PC-3 (cell line): ENCODE measurements at places on chromosomes 1 and 21. TPM values are rescaled to one million over a fixed set of nuclear protein-coding genes. Genes with fewer than 3 reads are reported as not detected.
A peak's percentile ranks its signal among the peaks of the same experiment; 100 is the strongest.

TMEM53 gene
- total RNA-seq = 9.3 and 12.0 TPM in 2 replicates

COL11A1 gene
- total RNA-seq = not detected in 2 replicates

CCDC190 gene
- 0.62 TPM in 1 of 2 replicates, not detected in the other for total RNA-seq

CFAP141 gene
- not detected in 2 replicates for total RNA-seq

ZNF648 gene
- total RNA-seq = not detected in 2 replicates

KCNC4 gene
- total RNA-seq = 1.6 and 3.6 TPM in 2 replicates

AKR7A3 gene
- 0.40 and 1.2 TPM in 2 replicates for total RNA-seq

FUBP1 gene
- total RNA-seq = 81.5 and 93.4 TPM in 2 replicates

PLEKHA6 gene
- 53.8 and 64.3 TPM in 2 replicates for total RNA-seq

DNA sequence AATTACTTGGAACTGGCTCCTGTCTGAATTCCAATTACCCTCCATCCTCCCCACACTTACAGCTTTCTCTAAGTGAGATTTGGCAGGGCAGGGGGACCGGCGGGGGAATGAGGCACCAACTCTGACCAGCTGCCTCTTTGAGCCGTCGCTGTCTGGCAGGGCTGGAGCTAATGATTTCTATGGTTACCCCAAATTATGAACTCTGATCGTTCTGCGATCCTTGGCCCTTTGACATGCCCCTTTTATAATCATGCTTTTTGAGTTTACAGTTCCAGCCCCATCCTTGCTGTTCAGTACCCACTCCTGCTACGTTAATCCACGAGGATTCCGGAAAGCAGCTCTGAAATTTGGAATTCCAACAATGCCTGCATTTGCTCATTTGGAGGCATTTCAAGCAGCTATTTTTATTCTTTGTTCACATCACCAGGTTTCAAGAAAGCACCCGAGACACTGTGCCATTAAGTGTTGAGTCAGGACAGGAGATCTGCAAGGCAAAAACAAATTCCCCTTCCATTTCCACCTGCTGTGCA, 54.6 kb upstream of the LBR start:
- H3K4me3 ChIP-seq = no peak overlapping the region
- H3K27ac ChIP-seq = no peak overlapping the region
- no peaks in the 10 kb centered on the region for H3K36me3 ChIP-seq
- H3K27me3 ChIP-seq = no peaks in the 10 kb centered on the region
- DNase-seq = no peak
- H3K4me1 ChIP-seq = no peaks in the 10 kb centered on the region

DNA sequence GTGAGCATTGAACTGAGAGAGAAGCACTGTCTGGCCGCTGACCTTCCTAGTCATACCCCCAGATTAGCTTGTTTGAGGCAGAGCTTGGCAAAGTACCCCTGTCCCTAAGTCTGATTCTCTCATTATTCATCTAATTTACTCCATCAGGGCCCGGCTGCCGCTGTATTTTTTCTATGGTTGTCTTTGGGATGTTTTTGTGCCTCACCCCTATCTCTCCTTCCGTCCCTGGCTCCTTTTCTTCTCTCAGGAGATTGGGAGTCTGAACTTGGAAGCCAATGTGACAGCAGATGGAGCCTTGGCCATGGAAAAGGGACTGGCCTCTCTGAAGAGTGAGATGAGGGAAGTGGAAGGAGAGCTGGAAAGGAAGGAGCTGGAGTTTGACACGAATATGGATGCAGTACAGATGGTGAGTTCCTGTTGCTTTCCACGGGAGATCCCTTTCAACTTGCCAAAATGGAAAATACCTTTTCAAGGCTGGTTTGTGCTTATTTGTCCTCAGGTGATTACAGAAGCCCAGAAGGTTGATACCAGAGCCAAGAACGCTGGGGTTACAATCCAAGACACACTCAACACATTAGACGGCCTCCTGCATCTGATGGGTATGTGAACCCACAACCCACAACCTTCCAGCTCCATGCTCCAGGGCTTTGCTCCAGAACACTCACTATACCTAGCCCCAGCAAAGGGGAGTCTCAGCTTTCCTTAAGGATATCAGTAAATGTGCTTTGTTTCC, 53.9 kb downstream of the LAMC2 start:
- H3K27me3 ChIP-seq = no peaks in the 10 kb centered on the region
- peaks cover 10% of the 10 kb centered on the region for H3K4me1 ChIP-seq
- no peak overlapping the region for H3K4me3 ChIP-seq
- no peak for DNase-seq
- no peak overlapping the region for H3K27ac ChIP-seq

DNA sequence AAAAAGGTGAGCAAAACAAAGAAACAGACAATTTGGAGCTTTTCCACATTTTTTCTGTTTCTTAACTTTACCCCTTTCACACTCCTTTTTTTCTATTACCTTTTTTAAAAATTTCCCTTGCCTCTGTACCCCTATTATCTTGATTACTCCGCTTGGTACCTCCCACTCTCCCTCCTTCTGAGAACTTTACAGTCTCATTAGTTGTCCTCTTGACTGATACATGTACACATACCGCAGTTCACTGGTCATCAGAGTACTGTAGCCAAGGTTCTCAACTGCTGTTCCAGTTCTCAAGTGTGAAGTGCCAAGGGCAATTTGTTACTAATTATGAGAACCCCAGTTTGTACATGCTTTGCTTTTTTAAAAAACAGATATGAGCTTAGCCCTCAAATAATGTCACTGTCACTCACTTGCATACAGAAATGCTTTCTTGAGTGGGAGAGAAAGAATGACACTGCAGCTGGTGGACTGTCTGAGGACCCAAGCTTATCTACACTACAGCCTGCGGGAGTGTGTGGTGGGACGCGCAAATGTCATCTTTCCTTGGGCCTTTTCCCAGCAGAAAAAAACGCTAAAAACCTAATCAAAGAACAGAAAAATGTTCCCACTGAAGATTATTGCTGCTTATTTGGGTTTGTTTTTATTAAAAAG, 160.8 kb downstream of the DISP1 start:
- DNase-seq = no peak
- peaks cover 20% of the 10 kb centered on the region for H3K4me1 ChIP-seq
- no peaks in the 10 kb centered on the region for H3K27me3 ChIP-seq
- no peaks in the 10 kb centered on the region for H3K36me3 ChIP-seq

DNA sequence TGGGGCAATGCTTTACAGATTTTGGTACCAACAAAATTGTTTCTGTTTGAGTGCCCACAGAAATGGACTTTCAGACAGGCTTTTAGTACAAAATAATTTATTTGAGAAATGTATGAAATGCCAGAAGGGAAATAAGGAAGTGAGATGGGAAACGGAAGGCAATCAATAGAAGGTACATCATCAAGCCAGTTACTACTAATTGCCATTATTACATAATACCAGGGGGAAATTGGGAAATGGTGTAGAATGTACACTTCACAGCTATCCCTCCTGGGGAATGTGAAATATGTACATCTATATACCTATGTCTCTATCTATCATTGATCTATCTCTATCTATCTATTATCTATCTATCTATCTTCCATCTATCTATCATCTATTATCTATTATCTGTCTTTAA, 264.6 kb upstream of the B3GALT2 start:
- H3K4me3 ChIP-seq = no peak overlapping the region
- H3K4me1 ChIP-seq = no peaks in the 10 kb centered on the region
- no peak overlapping the region for H3K27ac ChIP-seq
- DNase-seq = no peak
- H3K36me3 ChIP-seq = no peaks in the 10 kb centered on the region
- H3K27me3 ChIP-seq = no peaks in the 10 kb centered on the region

DNA sequence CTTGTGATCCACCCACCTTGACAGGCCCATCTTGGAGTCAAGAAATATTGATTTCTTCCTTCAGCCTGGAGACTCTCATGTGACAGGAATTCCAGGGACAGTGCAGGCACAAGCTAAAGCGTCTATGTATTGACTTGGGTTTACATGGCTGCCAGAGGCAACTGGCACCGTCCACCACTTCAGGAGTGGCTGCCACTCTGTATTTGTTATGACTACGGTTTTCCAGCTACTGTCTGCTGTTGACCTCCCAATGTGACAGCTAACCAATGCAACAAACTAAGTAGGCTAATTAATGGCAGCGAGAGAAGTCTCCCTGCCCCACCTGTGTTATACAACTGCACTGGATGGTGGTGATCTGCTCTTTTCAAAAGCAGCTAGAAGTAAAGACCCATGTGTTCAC, 56.9 kb downstream of the CD58 start:
- peak overlapping the region; percentile 98 for H3K27ac ChIP-seq
- peaks cover 46% of the 10 kb centered on the region for H3K4me1 ChIP-seq
- no peak for DNase-seq
- H3K4me3 ChIP-seq = no peak overlapping the region

DNA sequence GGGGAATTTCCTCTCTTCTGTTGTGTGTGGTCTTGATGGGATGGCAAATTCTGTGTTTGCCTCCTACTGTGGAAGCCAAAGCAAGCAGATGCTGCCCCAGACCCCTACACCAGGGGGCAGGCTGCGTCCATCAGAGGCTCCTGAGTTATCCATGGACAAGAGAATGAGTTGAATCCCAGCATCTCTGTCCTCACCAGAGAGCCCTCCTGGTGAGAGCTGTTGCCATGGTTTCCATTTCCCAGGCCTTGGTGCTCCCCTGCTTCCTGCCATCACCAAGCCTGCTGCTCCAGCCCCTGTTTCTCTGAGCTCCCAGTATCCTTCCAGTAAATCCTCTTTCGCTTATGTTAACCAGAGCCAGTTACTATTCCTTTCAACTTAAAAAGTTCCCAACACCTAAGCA, 20.4 kb upstream of the GNG12 start:
- no peak overlapping the region for H3K4me3 ChIP-seq
- H3K27ac ChIP-seq = no peak overlapping the region
- no peaks in the 10 kb centered on the region for H3K36me3 ChIP-seq
- peak; percentile 85 for DNase-seq

GRCh38 chr1:18217398-18218043, 109.9 kb downstream of the IGSF21 start:
- H3K4me1 ChIP-seq = no peaks in the 10 kb centered on the region
- no peaks in the 10 kb centered on the region for H3K36me3 ChIP-seq
- H3K4me3 ChIP-seq = no peak overlapping the region
- H3K27me3 ChIP-seq = peaks cover 16% of the 10 kb centered on the region
- DNase-seq = peak; percentile 39

DNA sequence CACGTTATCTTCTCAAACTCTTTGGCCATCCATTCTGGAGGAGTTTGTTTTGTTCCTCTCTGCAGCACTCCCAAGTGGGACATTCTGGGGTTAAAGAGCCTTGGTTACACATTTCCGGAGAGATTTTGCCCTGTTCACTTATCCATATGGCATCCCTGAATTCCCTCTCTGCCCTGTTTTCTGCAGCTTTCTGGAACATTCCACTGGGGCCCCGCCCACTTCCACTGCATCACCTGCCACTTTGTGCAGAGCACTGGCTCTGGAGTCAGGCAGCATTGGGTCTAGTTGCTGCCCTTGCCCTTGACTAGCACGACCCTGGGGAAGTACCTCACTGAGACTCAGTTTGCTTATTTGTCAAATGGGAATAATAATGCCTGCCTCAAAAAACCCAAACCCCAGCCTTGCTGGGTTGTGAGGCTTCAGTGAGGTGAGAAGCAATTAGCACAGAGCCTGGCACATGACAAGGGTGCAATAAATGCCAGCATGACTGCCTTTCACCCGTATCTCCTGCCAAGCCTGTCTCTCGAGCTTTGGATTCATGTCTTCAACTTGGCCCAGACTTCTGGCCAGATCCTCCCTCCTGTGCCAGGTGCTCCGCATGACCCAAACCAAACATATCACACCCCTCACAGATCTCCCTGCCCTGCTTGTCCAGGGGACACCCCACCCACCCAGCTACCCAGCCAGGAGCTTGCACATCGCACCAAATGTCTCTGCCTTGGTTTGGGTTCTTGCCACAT, 38.3 kb downstream of the IL6R start:
- H3K27ac ChIP-seq = no peak overlapping the region
- H3K27me3 ChIP-seq = no peaks in the 10 kb centered on the region
- H3K4me3 ChIP-seq = no peak overlapping the region
- peaks cover 16% of the 10 kb centered on the region for H3K4me1 ChIP-seq
- no peak for DNase-seq

- H3K36me3 ChIP-seq = peaks cover 16% of the 10 kb centered on the region; the same call in 1 of the 2 replicates
- H3K4me1 ChIP-seq = no peaks in the 10 kb centered on the region
- no peak for DNase-seq
- no peak overlapping the region for H3K27ac ChIP-seq
These were observed 27.6 kb downstream of the KLHL20 start for GRCh38 chr1:173742203-173742886.

DNA sequence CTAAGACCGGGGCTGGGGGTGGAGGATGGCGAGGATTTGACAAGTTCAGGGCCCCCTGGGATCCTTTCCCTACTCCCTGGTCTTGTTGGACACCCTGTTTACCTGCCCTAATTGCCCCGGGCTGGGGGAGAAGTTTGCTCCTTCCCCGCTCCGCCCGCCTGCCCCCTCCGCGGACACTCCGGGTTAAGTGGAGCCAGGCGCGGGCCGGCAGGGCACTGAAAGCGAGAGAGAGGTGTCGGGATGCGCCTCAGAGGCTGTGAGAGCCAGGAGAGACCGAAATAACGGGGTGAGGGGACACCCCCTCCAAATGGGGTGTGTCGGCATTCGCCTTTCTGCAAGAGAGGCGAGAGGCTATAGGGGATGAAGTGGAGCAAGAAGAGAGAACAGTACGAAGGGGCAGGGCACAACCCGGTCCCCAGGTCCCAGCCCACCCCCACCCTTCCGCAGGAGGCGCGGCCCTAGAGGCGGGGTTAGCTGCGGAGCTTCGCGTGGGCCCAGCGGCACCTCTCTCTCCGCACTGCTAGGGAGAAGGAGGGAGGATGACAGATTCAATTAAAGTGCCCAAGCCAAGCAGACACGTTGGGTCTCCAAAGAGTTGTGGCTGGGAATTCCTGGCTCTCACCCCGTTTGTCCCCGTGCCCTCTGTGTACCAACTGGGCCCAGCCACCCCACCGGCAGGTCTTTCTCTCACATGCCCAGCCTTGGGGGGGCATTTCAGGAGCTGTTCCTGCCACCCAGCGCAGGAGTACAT, 3.8 kb downstream of the EFNA3 start:
- H3K4me1 ChIP-seq = peaks cover 81% of the 10 kb centered on the region
- H3K4me3 ChIP-seq = peak overlapping the region; percentile 71
- DNase-seq = no peak
- H3K36me3 ChIP-seq = no peaks in the 10 kb centered on the region

DNA sequence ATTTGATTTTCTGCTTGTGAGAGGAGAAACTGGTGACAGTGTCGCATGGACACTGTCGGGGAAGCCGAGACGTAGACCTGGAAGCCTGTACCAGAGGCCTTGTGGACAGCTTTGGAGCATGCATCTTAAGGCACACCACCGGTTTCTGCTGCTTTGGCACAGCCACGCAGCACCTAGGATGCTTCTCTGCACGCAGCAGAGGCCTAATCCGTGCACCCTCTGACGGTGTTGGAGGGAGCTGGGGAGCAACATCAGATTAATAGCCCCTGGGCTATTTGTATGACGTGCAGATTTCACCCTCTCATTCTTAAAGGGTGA, 30.3 kb downstream of the TEX35 start:
- peaks cover 52% of the 10 kb centered on the region for H3K4me1 ChIP-seq
- H3K4me3 ChIP-seq = peak overlapping the region; percentile 85
- peak overlapping the region; percentile 93 for H3K27ac ChIP-seq
- DNase-seq = no peak
- peaks cover 3% of the 10 kb centered on the region; the same call in 1 of the 2 replicates for H3K36me3 ChIP-seq
- no peaks in the 10 kb centered on the region for H3K27me3 ChIP-seq
